ENCODE measurements at places on chromosomes 3 and 15.
A peak's percentile ranks its signal among the peaks of the same experiment; 100 is the strongest.

DNA sequence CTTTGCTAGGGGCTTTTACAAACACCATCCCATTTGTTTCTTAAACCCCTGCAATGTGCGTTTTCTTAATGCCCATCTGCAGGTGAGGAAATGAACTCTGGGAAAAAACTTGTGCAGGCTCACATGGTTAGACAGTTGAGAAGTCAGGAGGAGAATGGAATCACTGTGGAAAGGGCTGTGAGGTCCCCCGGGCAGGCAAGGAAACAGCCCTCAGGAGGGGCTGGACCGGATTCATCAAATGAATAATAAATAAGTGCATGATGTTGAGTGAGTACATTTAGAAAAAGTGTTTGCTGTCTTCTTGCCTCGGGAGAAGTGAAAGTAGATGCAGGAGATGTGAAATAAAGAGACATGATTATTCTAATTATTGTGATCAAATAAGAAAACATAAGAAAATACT, 76.6 kb downstream of the PGPEP1L start:
- no peak for DNase-seq

- DNase-seq = no peak
Observed at GRCh38 chr3:89699771-89700170, 592.4 kb downstream of the EPHA3 start.

DNA sequence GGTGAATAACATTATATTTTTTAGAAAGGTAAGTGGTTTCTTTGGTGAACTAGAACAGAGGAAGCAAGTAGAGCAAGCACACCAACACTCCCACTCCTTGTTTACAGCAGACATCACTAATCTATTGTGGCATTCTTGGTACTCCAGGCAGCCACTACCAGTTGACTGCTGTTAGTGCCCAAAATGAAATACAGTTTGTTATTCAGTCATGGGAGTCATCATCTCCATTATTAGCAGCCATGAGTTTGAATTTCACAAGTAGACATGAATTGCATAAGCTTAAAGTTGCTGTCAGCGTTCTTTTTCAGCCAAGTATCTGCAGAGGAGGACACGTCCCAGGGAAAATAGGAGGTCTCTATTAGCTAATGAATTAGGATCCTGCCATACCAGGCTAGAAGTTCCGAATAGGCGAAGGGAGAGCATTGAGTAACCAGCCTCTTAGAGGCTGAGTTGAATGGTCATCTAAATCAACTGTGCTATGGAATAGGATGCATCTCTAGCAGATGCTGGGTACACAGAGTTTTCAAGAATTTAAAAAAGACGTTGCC, 252.7 kb upstream of the ICE2 start:
- no peak for DNase-seq

DNA sequence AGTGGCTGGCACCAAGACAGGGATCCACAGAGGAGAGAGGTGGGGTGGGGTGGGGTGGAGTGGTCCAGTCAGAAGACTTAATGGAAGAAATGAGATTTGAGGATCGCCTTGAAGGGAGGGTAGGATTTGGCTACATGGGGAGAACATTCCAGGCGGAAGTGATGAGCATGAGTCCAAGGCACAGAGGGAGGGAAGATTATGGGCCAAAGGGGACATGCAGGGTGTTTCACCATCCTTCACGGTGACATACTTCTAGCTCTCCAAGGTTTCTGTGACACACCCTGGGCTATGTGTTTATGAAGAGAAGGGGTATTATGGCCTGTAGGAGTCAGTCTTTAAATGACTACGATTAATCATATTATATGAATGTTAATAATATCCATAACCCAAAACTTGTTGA, 7.7 kb upstream of the FBN1 start:
- DNase-seq = no peak

- DNase-seq = no peak
Observed at GRCh38 chr3:39191773-39192172, 622 bp downstream of the XIRP1 start.

DNA sequence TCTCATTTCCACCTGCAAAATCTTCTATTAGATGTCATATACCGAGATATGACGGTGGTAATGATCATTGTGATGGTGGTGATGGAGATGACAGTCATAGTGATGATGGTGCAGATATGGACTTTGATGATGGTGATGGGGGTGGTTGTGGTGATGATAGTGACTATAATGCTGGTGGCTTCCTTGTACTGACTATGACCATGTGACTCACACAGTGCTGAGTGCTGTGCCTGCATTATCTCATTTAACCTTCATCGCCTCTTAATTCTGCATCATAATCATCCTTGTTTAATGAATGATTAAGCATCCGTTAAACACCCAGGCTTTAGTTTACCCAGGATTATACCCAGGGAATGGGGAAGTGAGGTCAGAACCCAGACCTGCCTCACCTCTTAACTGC, 331.7 kb downstream of the FEZF2 start:
- no peak for DNase-seq

GRCh38 chr15:57017024-57017423, 98.6 kb downstream of the TCF12 start:
- DNase-seq = peak; percentile 24

- no peak for DNase-seq
Observed at GRCh38 chr3:72123908-72124441, 339.0 kb upstream of the PROK2 start.

DNA sequence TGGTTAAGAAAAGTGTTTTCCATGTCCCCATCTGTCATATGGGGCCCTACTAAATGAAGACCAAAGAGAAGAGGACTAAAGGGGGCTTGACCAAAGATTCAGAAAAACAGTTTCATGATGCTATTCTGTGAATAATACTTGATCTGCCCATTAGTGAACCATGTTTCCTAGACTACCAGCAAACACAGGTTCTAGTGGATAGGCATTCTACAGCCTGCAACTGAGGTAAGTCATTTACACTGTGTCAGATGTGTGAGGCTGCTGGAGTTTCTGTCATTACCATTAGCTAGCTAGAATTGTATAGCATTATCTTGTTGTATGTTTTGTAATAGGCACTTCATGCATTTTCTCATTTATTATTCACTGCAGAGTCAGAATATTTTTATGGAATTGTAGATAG, 6.6 kb downstream of the GPR171 start:
- no peak for DNase-seq

- DNase-seq = peak; percentile 73
Observed at GRCh38 chr3:19543212-19543841, 390.7 kb downstream of the EFHB start.

GRCh38 chr3:37940242-37940908, 50.2 kb upstream of the VILL start:
- DNase-seq = no peak

GRCh38 chr3:177195242-177195991, 1.9 kb downstream of the TBL1XR1 start:
- DNase-seq = peak; percentile 61

DNA sequence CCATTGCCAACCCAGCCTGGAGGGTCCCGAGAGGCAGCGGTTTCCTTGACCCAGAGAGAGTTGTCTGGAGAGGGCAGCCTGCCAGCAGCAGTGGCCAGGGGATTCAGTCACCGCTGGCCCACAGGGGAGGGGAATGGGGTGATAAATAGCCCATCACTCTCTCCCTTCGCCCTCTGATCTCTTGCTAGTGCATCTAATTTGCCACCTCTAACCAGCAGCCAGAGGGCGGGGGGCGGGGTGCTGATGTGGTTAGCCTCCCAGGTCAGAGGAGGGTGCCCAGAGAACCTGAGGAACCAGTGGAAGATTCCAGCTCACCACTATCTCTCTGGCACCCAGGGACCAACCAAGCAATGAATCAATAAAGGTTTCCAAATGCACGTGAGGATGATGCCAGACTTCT, 35.1 kb upstream of the SLC6A11 start:
- no peak for DNase-seq

DNA sequence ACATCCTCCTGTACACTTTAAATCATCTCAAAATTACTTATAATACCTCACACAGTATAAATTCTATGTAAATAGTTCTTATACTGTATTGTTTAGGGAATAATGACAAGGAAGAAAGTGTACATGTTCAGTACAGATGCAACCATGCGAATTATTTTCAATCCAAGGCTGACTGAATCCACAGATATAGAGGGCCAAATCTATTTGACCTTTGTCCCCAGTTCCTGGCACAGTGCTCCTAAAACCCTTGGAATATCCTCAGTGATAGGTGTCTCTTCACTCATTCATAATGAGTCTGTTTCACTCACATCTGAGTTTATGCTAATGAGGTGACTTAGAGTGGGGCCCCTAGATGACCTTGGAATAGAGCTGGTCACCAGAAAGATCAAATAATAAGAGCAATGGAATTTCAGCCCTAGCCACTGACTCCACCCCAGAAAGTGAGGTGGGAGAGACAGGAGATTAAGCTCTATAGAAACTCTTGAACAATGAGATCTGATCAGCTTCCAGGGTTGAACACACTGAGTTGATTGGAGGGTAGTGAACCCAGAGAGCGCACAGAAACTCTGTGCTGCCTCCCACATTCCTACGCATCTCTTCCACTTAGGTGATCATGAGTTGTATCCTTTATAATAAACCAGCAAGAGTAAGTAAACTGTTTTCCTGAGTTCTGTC, 65.3 kb downstream of the ADAM10 start:
- no peak for DNase-seq

GRCh38 chr3:107581230-107581629, 58.5 kb downstream of the BBX start:
- DNase-seq = no peak

DNA sequence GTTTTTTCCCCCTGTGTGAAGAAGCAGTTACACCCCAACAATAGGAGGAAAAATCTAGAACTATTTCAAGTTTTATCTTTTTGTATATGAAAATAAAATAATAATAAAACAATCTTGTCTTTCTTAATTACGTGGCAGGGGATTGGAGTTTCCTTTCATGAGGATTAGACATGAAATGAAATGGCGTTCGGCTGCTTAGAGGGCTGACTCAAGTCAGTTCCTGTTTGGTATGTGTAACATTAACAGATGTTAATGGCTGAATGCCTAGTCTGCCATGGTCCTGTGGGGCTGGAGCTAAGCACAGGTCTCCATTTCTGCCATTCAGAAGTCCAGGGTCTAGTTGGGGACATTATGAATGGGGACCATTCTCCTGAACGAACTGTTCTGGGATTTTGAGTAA, 3.1 kb upstream of the EXOG start:
- DNase-seq = no peak

DNA sequence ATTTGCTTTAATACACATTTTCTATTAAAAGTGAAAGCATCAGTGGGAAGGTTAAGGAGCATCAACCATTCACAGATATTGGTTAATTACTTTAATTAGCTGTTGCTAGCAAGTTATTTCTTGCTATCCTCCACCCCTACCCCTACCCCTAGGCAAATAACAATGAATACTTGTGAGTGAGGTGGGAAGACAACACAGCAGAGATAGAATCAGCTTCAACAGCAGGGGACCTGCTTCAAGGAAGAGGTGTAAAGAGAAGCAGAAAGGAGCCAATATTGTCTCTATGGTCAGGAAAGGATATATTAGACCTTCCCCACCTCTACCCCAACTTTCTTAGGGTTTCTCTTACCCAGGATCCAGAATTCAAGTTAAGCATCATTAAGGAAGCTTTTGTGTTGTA, 149.4 kb downstream of the SNRK start:
- DNase-seq = no peak

DNA sequence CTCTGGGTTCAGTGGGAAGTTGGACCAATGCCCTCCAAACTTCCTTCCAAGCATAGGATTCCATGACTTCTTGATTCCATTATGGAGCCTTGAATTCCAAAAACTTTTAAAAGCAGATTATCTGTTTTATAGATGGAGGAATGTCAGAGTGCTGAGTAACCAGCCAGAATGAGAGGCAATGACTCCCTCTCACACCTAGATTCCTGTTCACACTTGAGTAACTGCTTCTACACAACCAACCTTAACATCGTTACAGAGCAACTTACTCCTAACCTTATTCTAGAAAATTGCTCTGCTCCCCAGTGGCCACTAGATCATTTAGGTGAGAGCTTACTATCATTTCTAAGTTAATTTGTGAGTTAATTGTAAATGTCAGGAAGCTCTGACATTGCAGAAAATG, 24.2 kb upstream of the NR2F2 start:
- no peak for DNase-seq

DNA sequence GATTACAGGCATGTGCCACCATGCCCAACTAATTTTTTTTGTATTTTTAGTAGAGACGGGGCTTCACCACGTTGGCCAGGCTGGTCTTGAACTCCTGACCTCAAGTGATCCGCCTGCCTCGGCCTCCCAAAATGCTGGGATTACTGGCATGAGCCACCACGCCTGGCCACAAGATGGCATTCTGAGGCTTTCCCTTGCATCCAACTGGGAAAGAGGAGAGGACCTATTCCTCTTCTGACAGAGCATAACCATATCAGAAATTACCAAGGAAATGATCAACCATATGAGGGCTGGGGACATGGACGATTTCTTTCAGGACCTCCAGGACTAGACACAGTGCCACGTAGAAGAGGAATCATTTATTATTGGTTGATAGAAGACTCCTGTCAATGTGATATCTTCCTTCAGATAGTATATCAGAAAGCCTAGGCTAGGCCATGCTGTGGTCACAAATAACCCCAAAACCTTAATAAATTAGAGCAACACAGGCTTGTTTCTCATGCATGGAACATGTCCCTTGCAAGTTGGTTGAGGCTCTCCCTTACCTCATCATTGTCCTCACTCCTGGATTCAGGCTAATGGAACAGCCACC, 372.3 kb upstream of the IL12A start:
- peak; percentile 18 for DNase-seq

GRCh38 chr3:136141291-136141785, 54.8 kb downstream of the MSL2 start:
- DNase-seq = no peak

DNA sequence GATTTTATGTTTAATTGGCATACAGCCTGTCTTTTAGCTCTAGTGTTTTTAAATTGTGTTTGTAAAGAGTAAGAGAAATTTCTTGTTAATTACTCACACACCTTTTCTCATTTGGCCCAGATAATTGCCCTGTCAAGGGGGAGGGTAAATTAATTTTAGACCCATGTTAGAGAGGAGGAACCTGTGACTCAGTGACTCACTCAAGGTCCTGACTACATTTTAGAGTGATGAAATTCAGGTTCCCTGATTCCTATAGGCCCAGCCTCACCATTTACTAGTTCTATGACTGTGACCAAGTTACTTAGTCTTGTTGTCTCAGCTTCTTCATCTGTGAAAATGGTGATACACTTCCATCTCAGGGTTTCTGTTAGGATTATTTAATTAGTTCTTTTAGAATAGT, 125.2 kb upstream of the DPH6 start:
- DNase-seq = no peak

GRCh38 chr3:127780536-127781400, 41.5 kb downstream of the MGLL start:
- no peak for DNase-seq

DNA sequence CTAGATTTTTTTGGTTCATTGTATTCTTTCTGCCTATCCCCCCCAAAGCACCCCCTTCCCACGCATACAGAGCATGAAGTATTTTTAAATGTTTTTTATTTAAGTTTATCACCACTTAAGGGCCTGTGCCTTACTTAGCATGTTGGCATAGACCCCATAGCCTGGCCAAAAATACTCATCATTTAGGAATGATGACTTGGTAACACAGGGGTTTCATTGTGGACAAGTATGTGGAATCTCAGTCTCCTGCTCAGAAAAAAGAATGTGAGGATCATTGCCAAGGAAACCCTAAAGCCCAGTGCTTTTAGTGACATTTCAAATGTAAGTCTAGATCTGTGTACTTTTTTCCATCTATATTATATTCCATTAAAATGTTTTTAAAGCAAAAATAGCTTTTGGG, 146.3 kb downstream of the ALCAM start:
- DNase-seq = no peak

GRCh38 chr3:32480604-32481003, 22.0 kb downstream of the CMTM6 start:
- DNase-seq = no peak
